ENCODE measurements at places on chromosomes 13 and 19.

DNA sequence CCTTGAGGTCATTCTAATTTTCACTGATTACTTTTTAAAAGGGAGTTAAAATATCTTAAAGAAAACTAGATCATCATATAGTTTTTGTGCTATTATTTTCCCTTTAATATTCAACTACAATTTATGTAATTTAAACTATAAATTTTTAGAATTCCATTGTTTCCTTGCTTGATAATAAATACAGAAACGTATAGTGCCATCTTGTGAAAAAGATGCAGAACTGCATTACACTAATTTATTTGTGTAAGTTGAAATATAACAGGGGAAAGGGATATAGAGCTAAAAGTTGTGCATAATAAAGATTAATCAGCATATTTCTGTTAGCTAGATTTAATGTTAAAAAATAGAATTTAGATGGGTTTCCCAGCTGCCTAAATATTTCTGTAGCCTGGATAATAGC, 61.5 kb upstream of the TDRD3 start:
- peak; percentile 28 for DNase-seq

- no peak for DNase-seq
Observed at GRCh38 chr19:7590256-7590655, 5.4 kb upstream of the CAMSAP3 start.

DNA sequence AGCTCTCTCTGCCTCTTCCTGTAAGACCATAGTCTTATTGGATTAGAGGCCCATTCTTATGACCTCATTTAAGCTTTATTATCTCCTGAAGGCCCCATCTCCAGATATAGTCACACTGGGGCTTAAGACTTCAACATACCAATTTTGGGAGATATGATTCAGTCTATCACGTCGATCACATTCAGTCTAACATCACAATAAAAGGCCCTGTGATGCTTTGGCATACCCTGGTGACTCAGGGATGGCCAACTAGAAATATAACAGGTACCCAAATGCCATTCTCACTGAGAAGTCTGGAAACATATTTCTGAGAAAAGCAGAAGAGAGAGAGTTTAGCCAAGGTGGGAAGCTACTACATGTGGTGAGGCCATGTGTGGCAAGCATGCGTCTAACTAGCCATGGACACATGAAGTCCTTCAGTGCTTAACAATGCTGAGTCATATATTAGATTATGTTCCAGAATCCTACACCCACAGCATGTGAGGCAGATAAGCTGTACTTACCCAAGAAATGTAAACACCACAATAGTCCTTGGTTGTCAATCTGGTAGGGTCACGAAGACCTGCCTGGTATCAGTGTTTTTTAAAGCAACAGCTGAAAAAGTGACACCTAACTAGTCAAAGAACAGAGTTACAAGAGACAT, 485.1 kb downstream of the FOXO1 start:
- no peak for DNase-seq

- peak; percentile 31 for DNase-seq
Observed at GRCh38 chr13:74128156-74128767, 5.9 kb downstream of the KLF12 start.

- peak; percentile 99 for DNase-seq
Observed at GRCh38 chr19:29687244-29687896, 22.1 kb downstream of the PLEKHF1 start.

DNA sequence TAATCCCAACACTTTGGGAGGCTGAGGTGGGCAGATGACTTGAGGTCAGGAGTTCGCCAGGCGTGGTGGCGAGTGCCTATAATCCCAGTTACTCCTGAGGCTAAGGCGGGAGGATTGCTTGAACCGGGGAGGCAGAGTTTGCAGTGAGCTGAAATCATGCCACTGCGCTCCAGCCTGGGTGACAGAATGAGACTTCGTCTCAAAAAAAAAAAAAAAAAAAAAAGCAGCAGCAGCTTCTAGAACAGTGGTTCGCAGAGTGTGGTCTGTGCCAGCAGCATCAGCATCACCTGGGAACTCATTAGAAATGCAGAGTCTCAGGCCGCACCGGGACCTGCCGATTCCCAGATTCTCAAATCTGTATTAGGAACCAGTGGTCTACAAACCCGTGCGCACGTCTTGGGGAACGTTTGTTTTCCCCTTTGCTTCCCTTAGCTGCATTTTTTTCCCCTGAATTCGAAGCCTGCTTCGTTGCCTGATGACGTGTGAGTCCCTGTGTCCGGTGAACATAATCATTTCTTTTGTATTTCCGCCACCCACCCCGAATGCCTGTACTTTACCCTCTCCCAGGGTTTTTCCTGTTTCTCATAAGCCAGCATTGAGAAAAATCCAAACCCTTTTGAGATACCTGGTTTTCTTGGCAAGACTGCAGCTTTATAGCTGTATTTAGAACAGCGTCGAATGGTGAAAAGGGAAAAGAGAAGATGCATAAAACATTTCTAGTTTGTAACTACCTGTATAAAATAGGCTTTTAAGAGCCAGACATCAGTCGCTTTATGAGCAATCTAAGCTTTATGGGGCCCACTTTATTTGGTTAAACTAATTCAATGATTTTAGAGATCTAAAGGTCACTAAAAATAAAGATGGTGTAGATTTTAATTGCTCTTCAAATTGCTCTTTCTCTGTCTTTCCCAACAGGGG, 49.8 kb downstream of the BICRA start:
- DNase-seq, result no peak
